ENCODE measurements at places on chromosomes 5 and 9. TPM values are rescaled to one million over a fixed set of nuclear protein-coding genes. Genes with fewer than 3 reads are reported as not detected.
A peak's percentile ranks its signal among the peaks of the same experiment; 100 is the strongest.

DNA sequence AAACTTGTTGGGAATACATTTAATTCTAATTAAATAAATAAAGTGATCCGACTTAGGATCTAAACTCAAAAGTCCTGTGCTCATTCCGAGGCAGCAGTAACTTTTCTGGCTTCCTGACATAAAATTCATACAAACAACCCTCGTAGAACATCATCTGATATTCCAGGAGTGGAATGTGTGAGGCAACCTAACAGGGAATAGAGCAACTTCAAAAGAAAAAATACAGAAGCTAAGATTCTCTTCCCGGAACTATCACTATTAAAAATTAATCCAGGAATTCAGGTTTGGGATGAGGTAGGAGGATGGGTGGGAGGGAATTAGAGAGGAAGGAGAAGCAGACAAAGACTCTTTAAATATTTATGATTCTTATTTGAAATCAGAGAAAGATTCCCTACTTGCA is 32.9 kb upstream of the TRIO start:
- no peaks in the 10 kb centered on the region for H3K36me3 ChIP-seq
- DNase-seq, result no peak
- no peak overlapping the region for H3K27ac ChIP-seq
- no peak overlapping the region for H3K4me3 ChIP-seq
- H3K4me1 ChIP-seq, result peaks cover 16% of the 10 kb centered on the region

Gene ADRB2
- total RNA-seq, result 0.21 TPM

Gene CCDC171
- total RNA-seq, result 1.8 TPM

GRCh38 chr9:87270848-87271234 is 226.8 kb upstream of the DAPK1 start:
- DNase-seq, result no peak
- peaks cover 9% of the 10 kb centered on the region for H3K27me3 ChIP-seq
- H3K4me1 ChIP-seq, result peaks cover 1% of the 10 kb centered on the region
- no peak overlapping the region for H3K27ac ChIP-seq
- H3K4me3 ChIP-seq, result no peak overlapping the region
- no peaks in the 10 kb centered on the region for H3K36me3 ChIP-seq

DNA sequence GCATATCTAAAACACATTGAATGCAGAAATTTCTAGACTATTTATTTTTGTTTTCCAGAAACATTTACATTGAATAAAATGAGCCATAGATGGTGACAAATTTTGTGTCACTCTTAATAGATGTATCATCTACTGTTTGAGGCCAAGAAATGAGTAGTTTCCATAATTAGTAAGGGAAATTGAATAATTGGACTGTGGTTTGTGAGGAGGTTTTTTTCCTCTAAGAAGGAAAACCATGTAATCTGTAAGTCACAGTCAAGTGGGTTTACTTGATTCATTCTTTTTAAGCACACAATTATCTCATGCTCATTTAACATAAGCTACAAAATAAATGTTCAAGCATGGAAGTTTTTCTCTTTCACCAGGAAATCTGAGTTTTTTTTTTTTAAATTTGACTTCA is 876.4 kb downstream of the NR2F1-AS1 start:
- H3K36me3 ChIP-seq, result no peaks in the 10 kb centered on the region
- DNase-seq, result no peak
- H3K4me1 ChIP-seq, result no peaks in the 10 kb centered on the region
- no peak overlapping the region for H3K4me3 ChIP-seq
- no peak overlapping the region for H3K27ac ChIP-seq

Gene ZMYND19
- 72.4 TPM for total RNA-seq

Gene SLC27A6
- total RNA-seq, result not detected

GRCh38 chr5:122236270-122237040 is 75.6 kb upstream of the SNCAIP start:
- H3K36me3 ChIP-seq, result no peaks in the 10 kb centered on the region
- no peak for DNase-seq
- no peak overlapping the region for H3K4me3 ChIP-seq
- no peaks in the 10 kb centered on the region for H3K4me1 ChIP-seq
- no peak overlapping the region for H3K27ac ChIP-seq
- no peaks in the 10 kb centered on the region for H3K27me3 ChIP-seq

DNA sequence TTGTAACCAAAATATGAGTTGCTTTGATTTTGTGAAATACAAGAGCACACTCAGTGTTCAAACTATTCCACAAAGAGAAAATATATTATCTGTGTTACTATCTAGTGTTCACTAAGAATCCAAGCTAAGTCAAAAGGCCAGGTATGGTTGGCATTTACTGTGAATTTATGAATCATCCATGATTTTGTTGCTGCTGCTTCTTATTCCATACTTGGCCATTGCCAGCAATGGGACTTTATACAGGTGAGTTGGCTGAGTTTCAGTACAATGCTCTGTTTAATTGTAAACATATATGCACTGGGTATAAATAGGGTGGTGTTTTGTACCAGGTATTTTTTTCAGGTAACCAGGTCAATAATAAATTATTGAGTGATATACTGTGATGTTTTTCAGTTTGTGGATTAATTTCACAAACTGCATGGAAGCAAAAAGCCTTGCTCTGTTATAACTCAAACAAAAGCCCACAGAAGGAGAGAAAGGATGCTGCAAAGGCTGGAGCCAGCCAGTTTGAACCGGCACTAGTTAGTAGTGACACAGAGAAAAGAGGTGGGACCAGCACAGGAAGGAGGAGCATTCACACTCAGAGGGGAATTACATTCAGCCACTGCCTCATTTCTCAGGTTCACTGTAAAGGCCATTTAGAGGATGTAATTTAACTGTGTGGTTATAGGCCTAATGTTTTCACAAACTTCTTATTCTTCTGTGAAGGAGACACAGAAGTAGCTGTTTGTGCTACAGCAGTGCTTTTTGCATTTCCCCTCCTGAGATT is 381.8 kb downstream of the ADGRV1 start:
- DNase-seq, result peak; percentile 39
- H3K4me3 ChIP-seq, result no peak overlapping the region
- peak overlapping the region; percentile 82 for H3K27ac ChIP-seq

Gene ZNF474
- not detected for total RNA-seq
